ENCODE measurements at places on chromosomes 3 and 15. TPM values are rescaled to one million over a fixed set of nuclear protein-coding genes. Genes with fewer than 3 reads are reported as not detected.
A peak's percentile ranks its signal among the peaks of the same experiment; 100 is the strongest.

GRCh38 chr15:39127925-39128617 is 452.8 kb upstream of the THBS1 start:
- peak overlapping the region; percentile 54 for H3K27ac ChIP-seq
- no peaks in the 10 kb centered on the region for H3K36me3 ChIP-seq
- no peak for DNase-seq
- peaks cover 14% of the 10 kb centered on the region for H3K4me1 ChIP-seq
- no peak overlapping the region for H3K4me3 ChIP-seq
- no peaks in the 10 kb centered on the region for H3K27me3 ChIP-seq

DNA sequence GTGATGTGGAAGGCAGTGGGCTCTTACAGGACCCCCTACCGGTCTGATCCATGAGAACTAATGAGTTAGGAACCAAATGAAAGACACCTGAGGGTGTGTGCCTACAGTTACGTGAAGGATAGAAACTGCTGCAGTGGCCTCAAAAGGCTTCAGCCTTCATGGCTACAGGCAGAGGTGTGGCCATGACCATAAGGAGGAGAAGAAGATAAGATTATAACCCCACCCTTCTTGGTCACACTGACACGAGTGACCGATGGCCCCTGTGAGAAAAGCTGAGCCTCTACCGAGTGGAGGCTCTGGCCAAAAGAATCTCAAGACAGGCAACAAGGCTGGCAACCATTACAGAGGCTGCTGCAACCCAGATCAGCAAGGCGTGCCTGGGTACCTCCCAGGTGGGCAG is 6.3 kb downstream of the RFT1 start:
- DNase-seq, result no peak
- H3K4me1 ChIP-seq, result no peaks in the 10 kb centered on the region
- H3K27ac ChIP-seq, result no peak overlapping the region
- H3K27me3 ChIP-seq, result no peaks in the 10 kb centered on the region
- H3K36me3 ChIP-seq, result peaks cover 15% of the 10 kb centered on the region
- no peak overlapping the region for H3K4me3 ChIP-seq

DNA sequence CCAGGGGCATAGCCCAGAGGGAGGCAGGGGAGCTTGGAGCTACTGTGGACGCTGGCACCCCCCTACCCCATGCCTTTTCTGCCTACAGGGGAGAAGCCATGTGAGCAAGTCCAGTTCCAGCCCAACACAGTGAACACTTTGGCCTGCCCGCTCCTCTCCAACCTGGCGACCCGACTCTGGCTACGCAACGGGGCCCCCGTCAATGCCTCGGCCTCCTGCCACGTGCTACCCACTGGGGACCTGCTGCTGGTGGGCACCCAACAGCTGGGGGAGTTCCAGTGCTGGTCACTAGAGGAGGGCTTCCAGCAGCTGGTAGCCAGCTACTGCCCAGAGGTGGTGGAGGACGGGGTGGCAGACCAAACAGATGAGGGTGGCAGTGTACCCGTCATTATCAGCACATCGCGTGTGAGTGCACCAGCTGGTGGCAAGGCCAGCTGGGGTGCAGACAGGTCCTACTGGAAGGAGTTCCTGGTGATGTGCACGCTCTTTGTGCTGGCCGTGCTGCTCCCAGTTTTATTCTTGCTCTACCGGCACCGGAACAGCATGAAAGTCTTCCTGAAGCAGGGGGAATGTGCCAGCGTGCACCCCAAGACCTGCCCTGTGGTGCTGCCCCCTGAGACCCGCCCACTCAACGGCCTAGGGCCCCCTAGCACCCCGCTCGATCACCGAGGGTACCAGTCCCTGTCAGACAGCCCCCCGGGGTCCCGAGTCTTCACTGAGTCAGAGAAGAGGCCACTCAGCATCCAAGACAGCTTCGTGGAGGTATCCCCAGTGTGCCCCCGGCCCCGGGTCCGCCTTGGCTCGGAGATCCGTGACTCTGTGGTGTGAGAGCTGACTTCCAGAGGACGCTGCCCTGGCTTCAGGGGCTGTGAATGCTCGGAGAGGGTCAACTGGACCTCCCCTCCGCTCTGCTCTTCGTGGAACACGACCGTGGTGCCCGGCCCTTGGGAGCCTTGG is 5.6 kb downstream of the CIB1 start:
- no peaks in the 10 kb centered on the region for H3K36me3 ChIP-seq
- H3K27ac ChIP-seq, result no peak overlapping the region
- no peaks in the 10 kb centered on the region for H3K4me1 ChIP-seq
- H3K27me3 ChIP-seq, result no peaks in the 10 kb centered on the region

- H3K27ac ChIP-seq, result no peak overlapping the region
- H3K4me3 ChIP-seq, result no peak overlapping the region
- no peaks in the 10 kb centered on the region for H3K36me3 ChIP-seq
- DNase-seq, result no peak
Observed at GRCh38 chr3:129023909-129024308, 22.8 kb downstream of the EFCC1 start.

- peaks cover 19% of the 10 kb centered on the region for H3K36me3 ChIP-seq
- H3K27ac ChIP-seq, result no peak overlapping the region
- no peak overlapping the region for H3K4me3 ChIP-seq
- no peak for DNase-seq
- H3K27me3 ChIP-seq, result no peaks in the 10 kb centered on the region
- H3K4me1 ChIP-seq, result no peaks in the 10 kb centered on the region
Observed at GRCh38 chr3:50112462-50112861, 23.7 kb downstream of the RBM5 start.

GRCh38 chr15:61831505-61831921 is 228.7 kb downstream of the VPS13C start:
- no peaks in the 10 kb centered on the region for H3K27me3 ChIP-seq
- H3K4me3 ChIP-seq, result no peak overlapping the region
- no peaks in the 10 kb centered on the region for H3K36me3 ChIP-seq
- H3K27ac ChIP-seq, result no peak overlapping the region
- no peaks in the 10 kb centered on the region for H3K4me1 ChIP-seq

DNA sequence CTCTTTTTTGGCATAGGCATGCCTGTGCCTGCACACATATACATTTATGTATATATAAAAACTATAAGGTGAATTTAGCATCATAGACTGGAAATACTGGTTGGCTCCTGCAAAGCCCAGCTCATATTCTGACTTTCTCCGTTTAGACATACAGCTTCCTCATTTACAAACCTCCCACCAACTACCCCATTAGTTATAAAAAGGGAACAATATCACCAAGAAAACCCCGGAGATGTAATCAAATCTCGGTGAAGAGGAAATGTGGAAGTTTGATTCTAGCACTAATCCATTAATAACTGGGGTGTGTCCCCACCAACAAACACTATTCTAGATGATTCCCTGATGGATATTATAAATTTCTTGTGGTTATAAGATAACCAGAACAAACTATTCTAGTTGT is 517.7 kb upstream of the TBL1XR1 start:
- no peak overlapping the region for H3K27ac ChIP-seq
- H3K27me3 ChIP-seq, result no peaks in the 10 kb centered on the region
- H3K4me3 ChIP-seq, result no peak overlapping the region
- no peak for DNase-seq
- no peaks in the 10 kb centered on the region for H3K36me3 ChIP-seq

- no peaks in the 10 kb centered on the region for H3K27me3 ChIP-seq
- H3K4me3 ChIP-seq, result no peak overlapping the region
- no peaks in the 10 kb centered on the region for H3K4me1 ChIP-seq
- no peaks in the 10 kb centered on the region for H3K36me3 ChIP-seq
- H3K27ac ChIP-seq, result no peak overlapping the region
Observed at GRCh38 chr3:40951636-40952035, 247.7 kb upstream of the CTNNB1 start.

GRCh38 chr3:71211083-71211482 is 372.4 kb downstream of the FOXP1 start:
- no peaks in the 10 kb centered on the region for H3K4me1 ChIP-seq
- no peaks in the 10 kb centered on the region for H3K27me3 ChIP-seq
- no peaks in the 10 kb centered on the region for H3K36me3 ChIP-seq
- DNase-seq, result no peak
- no peak overlapping the region for H3K4me3 ChIP-seq

The RYR3 gene
- total RNA-seq, result 1.8 TPM

The FSD2 gene
- not detected for total RNA-seq

The TP63 gene
- 47.7 TPM for total RNA-seq

Data from breast epithelium (tissue), 4 donors.